Globus pallidus (tissue), 1 donor: ENCODE measurements at places on chromosomes 16 and 17.
A peak's percentile ranks its signal among the peaks of the same experiment; 100 is the strongest.

DNA sequence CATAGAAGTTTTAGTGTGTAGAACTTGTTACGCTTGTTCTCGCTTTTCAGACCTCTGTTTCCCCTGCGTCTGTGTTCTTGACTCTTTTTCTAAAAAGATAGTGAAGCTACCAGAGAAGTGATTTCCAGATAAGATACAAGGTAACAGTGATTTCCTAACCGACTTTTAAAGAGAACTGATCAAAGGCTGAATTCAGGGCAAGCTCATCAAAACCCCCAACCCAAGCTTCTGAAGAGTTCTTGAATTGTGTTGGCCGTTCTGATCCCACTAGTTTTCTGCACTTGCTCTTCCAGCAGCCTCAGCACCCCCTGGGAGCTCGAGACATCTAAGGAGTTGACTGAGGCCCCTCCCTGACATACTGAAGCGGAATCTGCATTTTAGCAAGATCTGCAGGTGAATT lies 12.7 kb upstream of the NSMCE1 start:
- DNase-seq: no peak

DNA sequence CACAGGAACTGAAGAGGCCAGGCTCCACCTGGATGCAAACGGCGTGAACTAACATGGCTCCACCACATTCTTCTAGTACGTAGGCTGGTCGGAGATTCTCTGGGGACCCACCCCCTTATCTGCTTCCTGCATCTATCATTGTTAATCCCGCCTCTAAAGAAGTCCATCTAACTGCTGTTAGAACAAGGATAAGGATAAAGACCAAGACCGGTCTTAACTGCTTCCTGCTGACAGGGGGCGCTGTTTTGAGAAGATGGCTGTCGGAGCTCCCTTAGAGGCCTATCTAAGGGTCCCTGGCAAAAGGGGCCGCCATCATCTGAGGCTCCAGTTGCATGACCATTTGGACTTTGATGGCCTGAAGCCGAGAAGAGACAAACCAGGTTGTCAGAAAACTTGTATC lies 25.8 kb upstream of the TNFSF12 start:
- no peak for DNase-seq

DNA sequence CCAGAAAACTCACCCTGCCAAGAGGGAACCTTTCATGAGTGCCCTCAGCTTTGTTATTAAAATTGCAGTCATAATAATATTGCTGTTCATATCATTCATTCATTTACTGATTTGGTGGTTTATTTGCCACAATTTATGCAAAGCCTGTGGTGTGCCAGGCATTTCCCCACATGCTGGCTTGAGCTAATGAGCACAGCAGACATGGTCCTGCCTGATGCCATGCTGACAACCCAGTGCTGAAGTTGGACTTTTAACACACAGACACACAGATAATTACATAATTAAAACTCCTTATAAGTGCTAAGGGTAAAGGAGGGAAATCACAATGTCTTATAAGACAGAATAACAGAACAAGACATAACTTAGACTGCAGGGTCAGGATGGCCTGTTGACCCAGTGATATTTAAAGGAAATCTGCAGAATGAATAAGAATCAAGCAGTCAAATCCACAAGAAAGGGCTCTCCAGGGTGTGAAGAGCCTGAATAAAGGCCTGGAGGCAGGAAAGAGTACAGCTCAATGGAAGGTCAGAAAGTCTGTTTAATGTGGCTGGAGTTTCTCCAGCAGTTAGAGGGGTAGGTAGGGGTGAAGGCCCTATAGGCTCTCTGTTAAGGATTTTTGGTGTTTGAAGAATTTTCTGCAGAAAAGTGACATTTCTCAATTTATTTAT lies 196.9 kb upstream of the CDH11 start:
- no peak for DNase-seq

DNA sequence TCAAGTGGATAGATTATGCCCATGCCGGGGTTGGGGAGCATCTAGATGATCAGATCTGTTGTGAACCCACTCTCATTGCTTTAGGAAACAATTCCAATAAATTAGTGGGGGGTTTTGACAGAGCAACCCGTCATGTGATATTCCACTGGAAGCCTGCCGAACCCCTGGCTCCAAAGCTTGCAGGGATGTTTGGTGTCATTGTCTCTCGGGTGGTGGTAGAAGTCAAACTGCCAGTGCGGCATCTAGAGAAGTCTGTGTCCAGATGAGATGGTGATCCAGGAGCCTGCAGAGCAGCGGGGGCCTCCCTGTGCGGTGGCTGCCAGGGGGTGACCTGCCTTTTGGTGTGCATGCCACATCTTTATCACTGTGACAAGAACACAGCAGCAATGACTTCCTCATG lies 91.7 kb downstream of the SHISA6 start:
- peak; percentile 49 for DNase-seq

DNA sequence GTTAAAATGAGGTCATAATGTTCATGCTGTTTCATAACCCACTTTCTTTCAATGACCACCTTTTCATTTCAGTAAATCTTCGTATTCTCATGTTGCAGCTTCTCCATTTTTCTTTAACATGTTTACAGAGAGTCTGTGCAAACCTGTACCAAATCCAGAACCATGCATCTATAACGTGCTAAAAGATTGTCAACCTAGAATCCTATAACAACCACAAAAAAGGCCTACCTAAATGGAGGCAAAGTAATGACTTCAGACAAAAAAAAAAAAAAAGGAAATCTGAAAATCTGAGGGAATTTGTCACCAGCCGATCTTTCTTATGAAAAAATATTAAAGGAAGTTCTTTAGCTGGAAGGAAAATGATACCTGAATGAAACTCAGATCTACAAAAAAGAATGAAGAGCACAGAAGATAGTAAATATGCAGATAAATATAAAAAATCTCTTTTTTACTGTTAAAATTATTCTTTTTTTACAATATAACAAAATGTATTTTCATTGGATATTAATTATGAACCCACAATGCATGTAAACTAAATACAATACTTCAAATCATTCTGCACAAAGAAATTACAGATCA lies 1.4 kb upstream of the SLFN11 start:
- DNase-seq: no peak

GRCh38 chr16:46811682-46812081 lies 19.3 kb downstream of the C16orf87 start:
- no peak for DNase-seq

DNA sequence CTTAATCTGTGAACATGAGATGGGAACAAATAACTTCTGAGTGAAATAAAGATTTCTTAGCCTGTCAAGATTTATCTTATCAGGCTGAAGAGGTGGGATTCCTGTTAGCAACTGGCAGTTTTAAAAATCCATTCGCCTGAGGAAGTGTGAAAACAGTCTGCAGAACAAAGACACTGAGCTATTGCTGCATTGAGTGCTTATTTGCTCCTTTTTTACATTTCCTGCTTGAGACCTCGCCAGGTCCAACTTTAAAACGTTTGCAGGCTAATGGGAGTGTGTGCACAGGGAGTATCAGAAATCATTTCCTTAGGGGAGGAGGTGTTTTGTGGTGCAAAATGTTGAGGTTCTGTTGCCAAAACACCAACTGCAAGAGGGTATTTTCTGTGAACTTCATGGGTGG lies 957.8 kb upstream of the RBFOX1 start:
- no peak for DNase-seq

DNA sequence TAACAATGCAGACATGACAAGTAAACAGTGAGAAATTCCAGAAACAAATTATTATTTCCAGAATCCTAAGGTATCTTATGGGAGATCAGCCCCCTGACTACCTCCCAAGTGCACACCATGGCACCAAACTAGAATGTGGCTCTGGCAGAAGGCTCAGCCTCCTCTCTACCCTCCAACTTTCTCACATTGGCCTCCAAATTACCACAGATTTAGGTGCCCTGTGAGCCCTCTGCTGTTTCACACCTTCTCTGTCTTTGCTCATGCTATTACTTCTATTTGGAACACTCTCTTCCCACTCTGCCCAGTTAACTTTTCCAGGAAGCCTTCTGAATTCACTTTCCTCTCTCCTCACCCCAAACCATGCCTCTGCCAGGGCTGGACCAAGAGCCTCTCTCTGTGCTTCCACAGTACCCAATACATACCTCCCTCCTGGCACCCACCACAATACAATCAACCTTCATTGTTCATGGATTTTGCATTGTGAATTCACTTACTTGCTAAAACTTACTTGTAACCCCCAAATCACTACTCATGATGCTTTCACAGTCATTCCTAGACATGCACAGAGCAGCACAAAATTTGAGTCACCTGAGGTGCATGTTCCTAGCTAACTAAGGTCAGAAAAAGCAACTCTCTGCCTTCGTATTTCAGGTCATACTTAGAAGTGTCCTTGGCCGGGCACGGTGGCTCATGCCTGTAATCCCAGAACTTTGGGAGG lies 31.4 kb downstream of the SMG6 start:
- DNase-seq: no peak

GRCh38 chr16:27240948-27241531 lies 27.5 kb downstream of the NSMCE1 start:
- DNase-seq: no peak

- no peak for DNase-seq
Observed at GRCh38 chr16:57179215-57179828, 6.5 kb downstream of the PSME3IP1 start.

DNA sequence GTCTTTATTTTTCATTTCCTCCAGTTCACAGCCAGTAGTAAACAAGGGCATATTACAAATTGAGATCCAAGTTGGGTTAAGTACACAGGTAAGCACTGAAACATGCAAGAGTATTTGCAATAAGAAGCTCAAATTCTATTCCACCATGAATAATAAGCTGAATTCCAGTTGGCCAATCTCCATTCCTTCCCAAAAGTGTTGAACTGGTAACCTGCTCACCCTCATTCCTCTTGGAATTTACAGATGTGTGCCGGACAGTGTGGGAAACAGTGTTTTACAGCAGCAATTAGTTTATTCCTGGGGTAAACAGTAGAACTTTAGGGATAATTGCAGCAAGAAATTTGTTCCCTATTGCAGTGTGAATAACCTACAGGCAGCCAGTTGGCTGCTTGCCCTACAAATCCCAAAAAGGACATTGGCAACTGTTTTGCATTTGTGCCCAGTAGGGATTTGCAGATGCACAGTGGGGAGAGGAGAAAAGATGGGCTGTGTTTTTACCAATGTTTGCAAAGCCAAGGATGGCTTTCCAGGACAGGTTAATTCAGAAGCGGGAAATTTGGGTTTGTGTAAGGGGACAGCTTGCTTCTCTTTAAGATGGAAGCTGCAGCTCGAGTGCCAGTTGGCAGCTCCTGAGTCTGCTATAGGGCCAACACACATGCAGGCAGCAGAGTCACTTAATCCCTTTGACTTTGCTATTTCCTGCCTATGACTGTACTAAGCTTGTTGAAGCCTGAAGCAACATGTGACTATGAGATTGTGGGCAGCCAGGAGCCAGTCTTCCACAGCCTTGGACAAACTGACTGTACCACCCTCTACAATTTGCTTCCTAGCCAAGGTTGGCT lies 318.9 kb downstream of the MAP2K6 start:
- no peak for DNase-seq

DNA sequence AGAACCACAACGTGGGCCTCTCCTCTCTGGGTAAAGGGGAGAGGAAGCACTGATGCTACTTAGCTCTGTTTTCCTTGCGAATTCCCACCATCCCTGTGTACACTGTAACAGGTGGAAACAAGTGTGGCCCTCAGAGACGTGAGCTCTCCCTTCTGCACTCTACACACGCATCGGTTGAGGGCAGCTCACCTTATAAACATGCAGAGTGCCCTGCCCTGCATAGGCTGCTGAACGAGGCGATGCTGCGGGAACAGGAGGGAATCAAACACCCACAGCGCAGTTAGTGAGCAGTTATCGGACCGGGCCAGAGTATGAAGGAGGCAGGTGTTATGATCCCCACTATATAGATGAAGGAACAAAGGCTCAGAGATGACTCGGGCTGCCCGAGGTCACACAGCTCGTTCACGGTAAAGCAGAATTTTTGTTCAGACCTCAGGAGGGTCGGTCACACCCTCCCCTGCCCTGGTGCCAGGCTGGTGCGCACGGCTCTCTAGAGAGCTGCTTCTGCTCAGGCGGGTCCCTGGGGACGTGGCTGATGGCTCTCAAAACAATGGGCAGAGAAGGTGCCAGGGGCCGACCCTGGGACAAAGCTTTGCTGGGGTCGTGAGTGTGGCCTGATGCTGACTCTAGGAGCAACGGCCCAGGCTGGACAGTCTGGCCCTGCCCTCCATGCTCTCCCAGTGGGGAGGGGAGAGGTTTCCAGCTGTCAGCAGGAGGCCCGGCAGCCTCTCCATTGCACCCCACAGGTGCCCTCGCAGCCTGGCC lies 68.5 kb downstream of the RPH3AL start:
- no peak for DNase-seq

- DNase-seq: no peak
Observed at GRCh38 chr17:68600931-68601564, at the start of gene FAM20A. TSS of gene FAM20A (minus strand) at chr17:68601367. CDS start at chr17:68600666, 701 bp downstream.

- DNase-seq: no peak
Observed at GRCh38 chr17:17582372-17582771, 9.1 kb downstream of the PEMT start.

DNA sequence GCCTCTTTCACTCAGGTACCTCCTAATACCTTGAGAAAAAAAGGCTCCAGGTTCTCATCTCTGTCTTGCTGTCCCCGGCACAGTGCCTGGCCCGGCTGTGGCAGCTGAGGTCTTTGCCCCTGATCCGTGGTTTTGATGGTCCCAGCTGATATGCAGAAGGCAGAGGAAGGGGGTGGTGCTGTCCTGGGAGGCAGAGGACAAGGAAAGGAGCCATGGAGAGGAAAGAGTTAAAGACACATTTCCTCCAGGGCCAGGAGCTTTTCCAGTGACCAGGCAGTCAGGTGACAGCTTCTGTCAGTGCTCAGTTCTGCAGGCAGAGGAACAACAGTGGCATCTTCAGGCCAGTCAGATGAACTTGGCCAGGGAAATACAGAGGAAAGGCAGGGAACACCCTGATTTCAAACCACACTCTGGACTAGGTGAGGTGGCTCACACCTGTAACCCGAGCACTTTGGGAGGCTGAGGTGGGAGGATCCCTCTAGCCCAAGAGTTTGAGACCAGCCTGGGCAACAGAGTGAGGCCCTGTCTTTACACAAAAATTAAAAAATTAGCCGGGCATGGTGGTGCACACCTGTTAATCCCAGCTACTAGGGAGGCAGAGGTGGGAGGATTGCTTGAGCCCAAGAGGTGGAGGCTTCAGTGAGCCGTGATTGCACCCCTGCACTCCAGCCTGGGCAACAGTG lies 3.3 kb upstream of the COG1 start:
- peak; percentile 58 for DNase-seq

GRCh38 chr17:74390680-74391653 lies 23.7 kb downstream of the GPR142 start:
- DNase-seq: no peak

DNA sequence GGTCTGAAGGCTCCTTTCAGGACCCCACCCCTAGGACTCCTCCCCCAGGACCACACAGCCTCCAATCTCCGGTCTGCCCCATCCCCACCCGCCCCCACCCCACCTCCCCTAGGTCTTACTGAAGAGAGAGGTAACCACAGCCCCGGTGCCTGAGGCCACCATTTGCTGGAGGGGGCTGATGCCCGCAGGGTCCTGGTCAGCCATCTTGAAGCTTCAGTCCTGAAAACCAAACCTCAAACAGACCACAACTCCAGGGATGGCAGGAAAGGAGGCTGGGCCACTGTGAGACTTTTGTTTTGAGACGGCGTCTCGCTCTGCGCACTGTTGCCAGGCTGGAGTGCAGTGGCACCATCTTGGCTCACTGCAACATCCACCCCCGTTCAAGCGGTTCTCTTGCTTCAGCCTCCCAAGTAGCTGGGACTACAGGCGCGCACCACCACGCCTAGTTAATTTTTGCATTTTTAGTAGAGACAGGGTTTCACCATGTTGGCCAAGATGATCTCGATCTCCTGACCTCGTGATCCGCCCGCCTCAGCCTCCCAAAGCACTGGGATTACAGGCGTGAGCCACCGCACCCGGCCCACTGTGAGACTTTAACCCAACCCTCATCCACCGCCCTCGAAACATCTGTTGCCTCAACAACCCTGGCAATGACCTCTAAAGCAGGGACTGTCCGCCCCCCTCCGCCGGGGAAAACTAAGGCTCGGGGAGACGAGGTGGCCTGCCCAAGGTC lies 1.1 kb downstream of the SLC25A39 start:
- no peak for DNase-seq
